ENCODE measurements at places on chromosomes 3 and 15.

DNA sequence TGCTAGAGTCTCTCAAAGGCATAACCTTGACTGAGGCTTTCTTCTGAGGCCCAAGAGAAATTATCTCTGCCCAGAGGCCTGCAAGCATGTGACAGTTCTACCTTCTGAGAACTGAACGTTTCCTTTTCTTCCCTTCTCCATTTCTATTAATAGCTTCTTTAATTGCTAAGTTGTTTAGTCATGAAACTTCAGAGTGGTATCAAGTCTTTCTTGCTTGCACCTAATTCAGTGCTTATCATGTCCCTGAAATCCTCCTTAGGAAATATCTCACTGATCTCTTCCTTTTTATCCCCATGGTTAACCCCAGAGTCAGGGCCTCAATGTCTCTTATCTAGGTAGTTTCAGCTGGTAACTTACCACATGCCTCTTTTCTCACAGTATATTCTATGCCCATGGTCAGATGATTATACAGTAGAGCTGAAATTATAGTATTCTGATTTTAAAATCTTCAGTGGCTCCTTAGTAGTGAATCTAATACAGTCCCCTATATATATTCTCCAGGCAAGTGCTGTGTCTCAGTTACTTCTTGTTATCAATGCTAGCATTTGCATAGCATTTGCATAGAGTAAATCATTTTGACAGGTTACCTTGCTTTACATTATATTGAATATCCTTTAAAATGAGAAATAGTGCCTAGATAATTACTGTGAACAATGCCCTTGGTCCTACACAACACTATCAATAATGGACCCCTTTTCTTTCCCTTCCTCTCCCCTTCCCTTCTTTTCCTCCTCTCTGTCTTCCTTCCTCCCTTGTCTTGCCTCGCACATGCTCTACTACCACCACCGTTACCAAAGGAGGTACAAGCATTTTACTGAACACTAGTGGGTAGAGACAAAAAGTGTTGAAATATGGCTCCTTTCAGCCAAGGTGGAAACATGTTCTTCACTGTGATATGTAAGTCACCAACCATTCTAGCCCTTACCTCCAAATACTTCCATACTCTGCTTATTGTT lies 33.0 kb downstream of the KBTBD8 start:
- DNase-seq: no peak

GRCh38 chr3:155745795-155746550 lies 1.1 kb upstream of the PLCH1 start:
- DNase-seq: peak; percentile 32

- no peak for DNase-seq
Observed at GRCh38 chr3:42999632-43000031, 20.5 kb downstream of the GASK1A start.

GRCh38 chr3:14602804-14603644 lies 48.5 kb upstream of the CCDC174 start:
- DNase-seq: no peak

DNA sequence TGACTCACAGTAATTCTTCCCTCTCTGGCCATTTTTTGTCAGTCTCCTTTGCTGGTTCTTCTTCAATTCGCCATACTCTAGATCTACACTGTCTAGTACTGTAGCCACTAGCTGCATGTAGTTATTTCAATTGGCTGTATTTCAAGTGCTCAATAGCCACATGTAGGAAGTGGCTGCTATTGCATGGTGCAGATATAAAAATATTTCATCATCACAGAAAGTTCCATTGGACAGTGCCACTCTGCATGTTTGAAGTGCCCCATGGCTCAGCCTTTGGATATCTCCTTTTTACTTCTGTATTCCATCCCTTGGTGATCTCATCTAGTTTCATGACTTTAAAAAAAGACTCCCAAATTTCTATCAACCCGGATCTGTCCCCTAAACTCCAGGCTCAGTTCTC lies 22.1 kb downstream of the PPP2R3A start:
- DNase-seq: no peak

- DNase-seq: no peak
Observed at GRCh38 chr3:63047068-63047467, 171.9 kb upstream of the CADPS start.

DNA sequence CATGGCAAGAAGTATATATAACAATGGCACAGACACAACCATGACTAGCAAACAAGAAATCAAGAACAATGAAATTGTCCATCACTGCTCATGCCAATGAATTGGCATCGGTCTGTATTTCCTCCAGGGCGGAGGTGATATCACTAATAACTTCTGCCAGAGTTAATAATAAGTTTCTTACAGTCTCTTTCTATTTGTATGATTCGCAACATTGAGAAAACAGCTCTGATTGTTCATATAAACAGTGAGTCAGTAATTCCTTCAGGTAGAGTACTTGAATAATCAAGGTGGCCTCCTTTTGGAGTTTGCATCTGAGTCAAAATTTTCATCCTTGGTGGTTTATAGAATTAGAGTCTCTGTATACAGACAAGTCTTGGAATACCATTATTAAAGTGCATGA lies 8.3 kb upstream of the SPICE1 start:
- no peak for DNase-seq

- DNase-seq: no peak
Observed at GRCh38 chr3:10157031-10157430, 7.7 kb upstream of the IRAK2 start.

GRCh38 chr3:65979162-65979561 lies 59.6 kb downstream of the MAGI1 start:
- no peak for DNase-seq

DNA sequence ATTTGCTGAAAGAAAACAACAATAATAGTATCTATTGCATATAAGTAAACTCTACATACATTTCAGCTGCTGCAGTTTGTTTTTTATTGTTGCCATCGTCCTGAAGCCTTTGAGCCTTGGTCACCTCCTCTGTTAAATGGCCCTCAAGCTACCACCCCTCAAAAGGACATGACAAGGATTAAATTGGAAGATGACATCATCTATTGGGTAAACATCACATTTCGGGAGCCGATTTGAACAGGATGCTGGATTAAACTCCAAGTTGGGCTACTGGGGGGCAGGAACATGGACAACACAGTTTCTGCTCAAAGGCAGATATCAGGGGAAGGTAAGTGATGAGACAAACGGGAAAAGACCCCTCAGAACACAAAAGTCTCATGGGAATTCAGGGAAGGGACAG lies 92.3 kb upstream of the ATP2B2 start:
- DNase-seq: no peak
